AG04449 (cell line): ENCODE measurements at places on chromosomes 5 and 9.
A peak's percentile ranks its signal among the peaks of the same experiment; 100 is the strongest.

- no peak for DNase-seq
These were observed 7.8 kb downstream of the RXRA start for GRCh38 chr9:134333874-134334581.

- DNase-seq: no peak
These were observed 3.2 kb upstream of the FBLL1 start for GRCh38 chr5:168525856-168526255.

DNA sequence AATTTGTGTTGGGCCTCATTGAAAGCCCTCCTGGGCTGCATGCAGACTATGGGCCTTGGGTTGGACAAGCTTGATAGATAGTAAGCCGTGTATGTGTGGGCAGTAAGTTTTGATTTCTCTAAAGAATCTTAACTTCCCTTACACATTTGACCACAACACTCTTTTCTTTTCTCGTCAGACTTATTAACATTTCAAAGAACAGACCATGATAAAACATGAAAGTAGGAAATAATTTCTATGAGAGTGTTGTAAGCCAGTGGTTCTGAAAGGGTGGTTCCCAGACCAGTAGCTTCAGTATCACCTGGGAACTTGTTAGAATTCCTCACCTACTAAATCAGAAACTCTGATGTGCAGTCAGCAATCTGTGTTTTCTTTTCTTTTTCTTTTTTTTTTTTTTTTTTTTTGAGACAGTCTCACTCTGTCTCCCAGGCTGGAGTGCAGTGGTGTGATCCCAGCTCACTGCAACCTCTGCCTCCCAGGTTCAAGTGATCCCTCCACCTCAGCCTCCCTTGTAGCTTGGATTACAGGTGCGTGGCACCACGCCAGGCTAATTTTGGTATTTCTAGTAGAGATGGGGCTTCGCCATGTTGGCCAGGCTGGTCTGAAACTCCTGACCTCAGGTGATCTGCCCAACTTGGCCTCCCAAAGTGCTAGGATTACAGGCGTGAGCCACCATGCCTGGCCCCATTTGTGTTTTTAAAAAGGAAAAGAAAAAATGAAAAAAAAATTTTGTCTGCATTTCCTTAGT lies 20.0 kb upstream of the GCNT1 start:
- DNase-seq: no peak

DNA sequence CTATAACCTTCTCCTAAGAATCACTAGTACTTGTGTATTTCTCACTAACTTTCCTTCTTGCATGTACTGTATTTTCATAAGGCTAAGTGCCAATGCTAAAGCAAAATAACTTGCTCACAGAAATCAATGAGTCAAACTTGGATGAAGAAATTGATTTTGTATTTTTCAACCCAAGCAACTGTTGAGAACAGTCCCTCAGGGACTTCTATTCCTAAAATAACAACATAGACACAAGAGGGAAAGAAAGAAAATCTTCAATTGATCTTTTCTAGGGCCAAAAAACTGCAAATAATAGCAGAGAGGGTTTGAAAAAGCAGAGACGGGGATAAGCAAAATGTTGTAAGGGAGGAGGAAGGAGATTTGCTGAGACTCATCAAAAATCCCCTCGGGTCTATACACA lies 69.8 kb downstream of the HABP4 start:
- no peak for DNase-seq

GRCh38 chr5:36198281-36198680 lies 43.4 kb downstream of the NADK2 start:
- no peak for DNase-seq

GRCh38 chr5:145495196-145495595 lies 339.9 kb downstream of the PRELID2 start:
- no peak for DNase-seq

DNA sequence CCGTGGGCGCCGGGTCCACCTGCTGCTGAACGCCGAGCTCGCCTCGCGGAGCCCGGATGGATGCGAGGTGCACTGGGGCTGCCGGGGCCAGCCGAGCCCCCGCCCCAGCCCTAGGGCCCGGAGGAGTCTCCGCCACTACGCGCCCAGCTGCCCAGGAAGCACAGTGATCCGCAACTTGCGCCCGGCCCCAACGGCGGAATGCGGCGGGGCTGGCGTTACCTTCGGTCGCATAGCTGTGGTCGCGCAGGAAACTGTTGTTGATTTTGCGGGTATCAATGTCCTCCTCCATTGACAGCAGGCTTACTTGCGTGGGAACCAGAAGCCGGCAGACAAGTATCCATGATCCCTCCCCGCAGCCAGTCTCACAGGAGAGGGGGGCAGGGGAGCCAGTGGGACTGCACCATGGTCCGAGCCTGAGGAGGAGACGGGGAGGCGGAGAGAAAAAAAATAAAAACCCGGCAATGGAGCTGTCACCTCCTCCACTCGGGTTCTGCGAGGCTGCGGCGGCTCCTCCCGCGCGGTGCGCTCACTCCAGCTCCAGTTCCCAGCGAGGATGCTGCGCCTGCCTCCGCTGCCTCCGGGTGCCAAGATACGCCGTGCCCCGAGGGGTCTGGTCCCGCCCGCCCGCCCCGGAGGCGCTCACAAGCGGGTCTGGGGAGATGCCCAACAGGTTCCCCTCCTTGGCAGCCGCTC lies 628 bp downstream of the PPP2R2B start:
- DNase-seq: no peak

GRCh38 chr5:98104454-98105188 lies 668.8 kb upstream of the RGMB start:
- DNase-seq: no peak

DNA sequence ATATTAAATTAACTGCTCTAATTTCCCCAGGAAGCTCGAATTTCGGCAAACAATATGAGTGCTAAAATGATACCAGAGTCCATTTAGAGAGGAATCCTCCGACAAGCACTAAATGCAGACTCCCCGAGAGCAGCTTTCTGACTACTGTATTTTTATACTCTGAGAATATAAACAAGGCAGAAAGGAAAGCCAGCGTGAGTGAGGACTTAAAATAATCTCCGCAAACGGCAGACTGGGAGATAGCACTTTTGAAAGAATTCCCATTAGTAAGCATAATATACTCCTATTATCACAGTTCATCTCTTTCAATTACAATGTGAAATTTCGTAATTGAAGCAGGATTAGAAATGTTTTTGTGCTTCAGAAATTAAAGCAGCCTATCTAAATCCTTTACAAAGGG lies 269.4 kb upstream of the PANK3 start:
- DNase-seq: no peak

- DNase-seq: no peak
These were observed 31.1 kb downstream of the ZNF484 start for GRCh38 chr9:92846662-92847145.

DNA sequence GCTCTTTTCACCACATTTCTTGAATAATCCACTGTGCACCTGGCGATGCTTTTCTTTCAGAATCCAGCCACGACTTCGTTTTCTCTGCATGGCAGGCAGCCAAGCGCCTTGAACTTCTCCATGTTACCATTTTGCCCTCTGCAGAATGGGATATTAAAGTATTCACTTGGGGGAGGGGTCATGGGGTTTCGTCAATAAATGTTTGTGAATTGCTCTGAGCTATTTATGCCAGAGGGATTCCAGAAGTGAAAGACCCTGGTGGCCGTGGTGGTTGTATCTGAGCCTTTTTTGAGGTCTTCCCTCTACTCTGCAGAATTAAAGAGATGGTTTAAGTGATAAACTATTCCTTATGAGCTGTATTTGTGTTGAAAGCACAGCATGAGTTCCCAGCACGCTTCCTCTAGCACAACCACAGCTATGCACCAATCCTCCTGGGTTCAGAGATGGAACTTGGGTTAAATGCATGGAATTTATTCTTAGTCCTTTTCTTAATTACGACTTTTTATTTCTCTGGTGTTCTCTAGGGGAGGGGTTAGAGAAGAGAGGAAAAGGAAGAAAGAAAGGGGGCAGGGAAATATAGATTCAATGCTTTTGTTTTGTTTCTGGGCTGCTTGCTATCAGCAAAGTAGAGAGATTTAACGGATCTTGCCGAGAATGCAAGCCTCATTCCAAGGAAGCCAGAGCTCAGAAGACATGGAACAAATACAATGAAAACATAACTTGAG lies 478.2 kb upstream of the TNC start:
- DNase-seq: peak; percentile 94

DNA sequence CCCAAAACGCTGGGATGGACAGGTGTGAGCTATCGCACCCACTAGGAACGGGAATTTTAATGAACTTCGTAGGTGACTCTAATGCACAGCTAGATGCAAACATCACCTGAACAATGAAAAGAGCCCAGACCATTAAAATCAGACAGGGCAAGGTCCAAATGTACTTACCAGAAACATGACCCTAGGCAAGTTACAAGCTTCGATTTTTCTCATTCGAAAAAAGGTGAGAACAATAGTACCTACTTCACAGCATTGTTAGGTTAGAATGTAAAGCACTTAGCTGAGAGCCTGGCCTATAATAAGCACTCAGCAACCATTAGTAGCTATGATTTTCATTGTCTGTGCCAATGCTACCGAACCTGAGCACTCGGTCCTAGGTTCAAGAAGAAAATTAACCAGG lies 5.8 kb upstream of the KLHL3 start:
- DNase-seq: no peak

- no peak for DNase-seq
These were observed 285.8 kb upstream of the PCSK5 start for GRCh38 chr9:75604661-75605060.

DNA sequence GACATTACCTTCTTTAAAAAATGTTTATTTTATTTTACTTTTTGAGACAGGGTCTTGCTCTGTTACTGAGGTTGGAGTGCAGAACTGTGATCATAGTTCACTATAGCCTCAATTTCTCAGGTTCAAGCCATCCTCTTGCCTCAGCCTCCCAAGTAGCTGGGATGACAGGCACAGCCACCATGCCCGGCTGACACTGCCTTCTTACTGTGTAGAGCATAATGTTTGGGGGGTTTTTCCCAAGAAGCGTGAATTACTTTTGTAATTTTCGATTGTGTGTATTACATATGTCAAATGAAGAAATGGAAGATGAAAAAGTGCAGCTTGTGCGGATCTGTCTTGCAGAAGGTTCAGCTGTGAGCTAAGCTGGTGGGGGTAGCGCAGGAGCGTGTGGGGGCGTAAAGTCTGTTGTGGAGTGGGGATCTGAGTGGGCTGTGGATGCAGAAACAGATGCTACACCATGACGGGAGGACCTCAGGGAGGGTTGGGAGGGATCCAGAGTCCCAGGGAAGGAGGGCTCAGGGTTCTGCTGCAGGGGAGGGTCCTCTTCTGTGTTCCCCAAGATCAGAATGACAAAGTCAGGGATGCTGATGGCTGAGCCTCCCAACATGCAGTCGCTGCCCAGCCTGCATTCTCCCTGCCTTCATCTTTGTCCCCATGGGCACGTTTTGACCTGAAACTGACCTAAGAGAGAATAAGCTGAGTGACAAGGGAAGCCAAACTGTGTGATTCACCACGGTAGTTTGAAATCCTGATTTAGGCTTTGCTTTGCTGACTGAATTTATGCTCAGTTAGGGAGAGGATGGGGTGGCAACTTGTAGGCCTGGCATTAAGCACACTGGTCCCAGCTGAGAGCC lies 6.8 kb upstream of the ANKRD33B start:
- DNase-seq: no peak

DNA sequence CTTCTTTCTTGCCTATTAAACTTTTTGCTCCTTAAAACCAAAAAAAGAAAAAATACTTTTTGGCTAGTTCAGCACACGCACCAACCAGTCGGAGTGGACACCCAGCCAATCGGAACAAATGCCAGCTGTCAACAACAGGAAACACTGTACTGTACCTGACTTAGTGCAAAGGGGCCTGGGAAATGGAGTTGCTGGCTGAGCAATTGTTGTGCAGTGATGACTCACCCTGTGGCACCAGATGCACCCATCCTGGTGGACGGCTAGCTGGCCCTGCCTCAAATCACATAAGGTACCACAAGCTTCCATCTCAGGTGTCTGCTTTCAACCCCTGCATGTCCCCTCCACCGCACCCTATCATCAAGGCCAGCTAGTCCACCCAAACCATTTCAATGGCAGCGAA lies 20.9 kb downstream of the FOXE1 start:
- DNase-seq: no peak

GRCh38 chr5:96006291-96006690 lies 44.6 kb upstream of the ELL2 start:
- DNase-seq: no peak

- DNase-seq: no peak
These were observed 441.9 kb downstream of the ARHGEF28 start for GRCh38 chr5:74067748-74068541.

DNA sequence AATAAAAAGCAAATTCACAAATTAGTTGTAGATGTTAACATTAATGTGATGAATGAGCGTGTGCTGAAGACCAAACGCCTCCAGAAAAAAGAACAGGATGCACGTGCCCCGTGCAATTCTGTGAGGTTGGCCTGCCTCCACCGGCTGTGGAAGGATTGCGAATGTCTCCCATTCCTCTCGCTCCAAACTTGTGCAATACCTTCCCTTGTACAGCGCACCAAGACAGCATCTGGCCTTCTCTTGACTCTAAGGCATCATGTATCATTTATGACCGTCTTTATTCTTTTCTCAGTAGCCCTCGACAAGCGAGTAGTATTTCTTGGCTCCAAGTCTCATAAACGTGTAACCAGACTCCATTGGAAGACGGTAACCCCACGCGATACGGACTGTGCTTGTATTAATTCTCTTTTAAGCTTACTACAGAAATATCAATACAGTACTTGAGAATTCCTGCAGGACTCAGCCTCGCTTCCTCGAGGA lies 1.5 kb upstream of the TESK1 start:
- DNase-seq: peak; percentile 57

DNA sequence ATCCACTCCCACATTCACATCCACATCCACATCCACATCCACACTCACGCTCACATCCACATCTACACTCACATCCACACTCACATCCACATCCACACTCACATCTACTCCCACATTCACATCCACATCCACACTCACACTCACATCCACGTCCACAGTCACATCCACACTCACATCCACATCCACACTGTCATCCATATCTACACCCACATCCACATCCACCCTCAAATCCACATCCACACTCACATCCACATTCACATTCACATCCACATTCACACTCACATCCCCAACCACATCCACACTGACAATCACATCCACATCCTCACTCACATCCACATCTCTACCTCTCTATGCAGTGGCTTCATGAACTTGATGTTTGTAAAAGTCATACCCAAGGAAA lies 190.5 kb downstream of the IRX1 start:
- no peak for DNase-seq

- no peak for DNase-seq
These were observed 20.6 kb downstream of the SLC38A9 start for GRCh38 chr5:55691265-55692105.

- DNase-seq: no peak
These were observed 264.2 kb downstream of the TMEM38B start for GRCh38 chr9:105958587-105958986.

DNA sequence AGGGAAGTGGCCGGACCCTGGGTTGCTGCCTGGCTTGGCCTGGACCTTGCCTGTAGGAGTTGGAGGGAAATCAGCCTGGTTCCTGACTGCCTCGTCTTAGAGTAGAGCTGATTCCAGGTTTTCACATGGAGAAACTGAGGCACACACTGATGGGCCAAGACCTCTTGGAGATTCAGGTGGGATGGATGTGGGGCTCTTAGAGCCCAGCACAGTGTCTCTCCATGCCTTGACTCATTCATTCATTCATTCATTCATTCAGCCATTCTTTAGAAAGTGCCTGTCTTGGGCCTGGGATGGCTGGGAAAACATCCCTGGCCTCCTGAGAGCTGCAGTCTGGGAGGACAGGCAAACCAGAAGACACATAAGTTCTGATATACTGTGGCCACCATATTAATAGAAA lies 2.2 kb downstream of the LRRC8A start:
- no peak for DNase-seq
